ENCODE measurements at places on chromosomes 5 and 9.

GRCh38 chr5:175516933-175517823 lies 38.8 kb downstream of the SFXN1 start:
- DNase-seq = no peak

- DNase-seq = no peak
Observed at GRCh38 chr9:38482918-38483592, 58.8 kb upstream of the IGFBPL1 start.

DNA sequence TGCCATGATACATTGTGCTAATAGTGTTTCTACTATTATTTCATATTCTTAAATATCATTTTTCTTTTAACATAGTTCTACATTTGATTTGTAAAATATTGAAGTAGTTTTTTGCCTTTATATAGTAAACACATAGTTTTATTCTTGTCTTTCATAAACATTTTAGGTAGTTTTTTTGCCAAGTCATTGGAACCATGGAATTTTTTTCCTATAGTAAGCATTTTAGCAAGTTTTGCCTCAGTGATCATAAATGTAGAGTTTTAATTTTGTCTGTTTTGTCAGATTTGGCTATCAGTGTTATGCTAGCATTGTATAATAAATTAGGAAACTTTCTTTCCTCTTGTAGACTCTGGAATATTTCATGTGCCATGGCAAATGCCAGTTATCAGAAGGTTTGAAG lies 137.1 kb upstream of the LPAR1 start:
- no peak for DNase-seq

DNA sequence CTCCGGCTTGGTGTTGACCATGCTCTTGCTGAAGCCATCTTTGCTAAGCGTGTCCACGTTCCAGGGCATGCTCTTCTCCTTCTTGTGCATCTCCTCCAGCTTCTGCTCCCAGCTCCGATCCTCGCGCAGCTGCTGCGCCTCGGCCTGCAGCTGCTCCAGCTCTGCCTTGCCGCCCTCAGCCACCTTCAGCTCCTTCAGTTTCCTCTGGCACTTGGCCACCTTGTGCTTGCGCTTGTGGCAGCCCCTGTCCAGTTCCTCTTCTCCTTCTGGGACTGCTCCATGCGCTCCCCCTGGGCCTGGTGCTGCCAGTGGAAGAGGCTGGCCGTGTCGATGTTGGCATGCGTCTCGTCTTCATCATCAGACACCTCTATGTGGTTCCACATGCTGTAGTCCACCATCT lies 128.3 kb upstream of the CLINT1 start:
- no peak for DNase-seq

DNA sequence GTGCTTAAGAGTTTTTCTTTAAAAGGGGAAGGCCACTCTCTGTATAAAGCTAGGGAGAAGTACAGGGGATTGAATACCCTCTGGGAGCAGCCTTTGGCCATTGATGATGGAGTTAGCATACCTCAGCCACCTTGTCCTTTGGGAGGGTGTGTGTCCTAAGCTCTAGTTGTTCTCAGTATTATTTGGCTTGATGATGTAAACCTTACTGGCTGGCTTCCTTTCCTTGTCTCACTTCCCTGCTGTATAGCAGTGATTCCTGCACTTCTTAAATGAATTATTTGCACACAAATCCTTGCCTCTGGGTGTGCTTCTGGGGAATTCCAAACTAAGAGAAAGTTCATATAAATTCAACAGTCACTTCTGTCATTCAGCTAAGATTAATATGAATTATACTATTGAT lies 234.9 kb upstream of the RIOK2 start:
- no peak for DNase-seq

DNA sequence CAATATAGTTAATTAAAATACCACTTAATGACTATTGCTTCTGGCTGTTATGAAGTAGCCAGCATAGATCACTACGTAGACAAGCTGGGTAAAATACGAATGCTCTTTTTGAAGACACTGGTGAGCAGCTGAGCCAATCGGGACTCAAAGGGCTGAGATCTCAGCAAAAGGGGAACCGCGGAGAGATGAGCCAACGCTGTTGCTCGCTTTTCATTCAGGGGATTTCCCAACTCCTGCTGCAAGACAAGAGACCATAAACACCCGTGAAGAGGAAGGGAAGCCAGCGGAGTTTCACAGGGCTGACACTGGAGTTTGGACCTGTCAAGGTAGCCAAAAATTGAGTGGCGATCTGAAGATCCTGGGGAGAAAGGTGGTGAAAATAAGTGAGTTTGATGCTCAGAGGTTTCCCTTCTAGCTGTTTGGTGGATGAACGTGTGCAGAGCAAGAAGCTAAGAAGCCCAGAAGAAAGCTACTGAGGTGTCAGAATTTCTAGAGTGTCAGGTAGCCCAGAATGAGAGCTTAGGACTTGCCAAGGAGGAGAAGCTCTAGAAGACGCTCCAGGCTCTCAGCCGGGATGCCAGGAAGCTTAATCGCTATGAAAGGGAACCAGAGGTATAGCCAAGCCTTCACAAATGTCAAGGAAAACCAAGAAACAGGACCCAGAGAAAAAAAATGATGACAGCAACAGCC lies 79.6 kb upstream of the RNU6ATAC start:
- peak; percentile 44 for DNase-seq

- DNase-seq = no peak
Observed at GRCh38 chr9:16434526-16434925, 435.9 kb downstream of the BNC2 start.

DNA sequence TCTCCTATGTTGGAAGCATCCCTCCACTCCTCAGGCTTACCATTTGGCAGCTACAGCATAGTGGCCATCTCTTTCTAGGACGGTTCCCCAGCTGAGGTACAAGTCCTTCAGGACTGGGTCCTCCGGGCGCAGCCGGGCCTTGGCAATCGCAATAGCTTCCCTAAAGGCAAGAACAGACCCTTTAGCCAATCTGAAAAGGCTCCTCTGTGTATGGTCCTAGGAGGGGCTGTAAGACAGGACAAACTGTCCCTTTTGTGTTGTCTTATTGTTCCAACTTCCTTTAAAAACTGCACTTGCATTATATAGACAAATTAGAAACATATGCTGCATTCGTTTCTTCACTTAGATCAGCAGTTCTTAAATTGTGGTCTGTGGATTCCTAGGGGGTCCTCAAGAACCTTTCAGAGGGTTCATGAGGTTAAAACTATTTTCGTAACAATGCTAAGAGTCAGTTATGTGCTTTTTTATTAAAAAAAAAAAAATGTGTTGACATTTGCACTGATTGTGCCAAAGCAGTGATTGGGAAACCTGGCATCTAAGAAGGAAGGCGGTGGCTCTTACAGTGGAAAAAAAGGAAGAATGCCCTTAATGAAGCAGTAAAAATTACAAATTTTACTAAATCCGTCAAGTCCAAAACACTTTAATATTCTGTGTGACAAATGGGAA lies 38.7 kb downstream of the GEMIN5 start:
- no peak for DNase-seq

- no peak for DNase-seq
Observed at GRCh38 chr9:108724652-108725051, 131.1 kb downstream of the ACTL7B start.

DNA sequence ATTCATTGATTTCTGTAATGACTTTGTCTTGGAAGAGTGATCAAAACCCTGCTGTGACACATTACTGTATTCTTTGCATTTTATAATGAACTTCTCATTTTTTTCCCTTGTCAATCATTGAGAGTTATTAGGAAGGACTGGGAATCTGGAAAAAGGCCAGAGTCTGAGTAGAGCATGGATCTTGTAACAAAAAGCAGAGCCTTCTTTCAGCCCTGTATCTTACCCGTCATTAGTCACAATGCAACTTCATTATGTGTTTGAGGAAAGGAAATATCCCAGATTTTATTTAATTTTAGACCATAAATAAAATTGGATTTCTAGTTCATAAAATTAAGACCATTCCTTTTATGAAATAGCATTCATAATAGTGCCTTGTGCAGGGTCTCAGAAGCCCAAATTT lies 131.4 kb downstream of the ARHGEF28 start:
- DNase-seq = no peak

DNA sequence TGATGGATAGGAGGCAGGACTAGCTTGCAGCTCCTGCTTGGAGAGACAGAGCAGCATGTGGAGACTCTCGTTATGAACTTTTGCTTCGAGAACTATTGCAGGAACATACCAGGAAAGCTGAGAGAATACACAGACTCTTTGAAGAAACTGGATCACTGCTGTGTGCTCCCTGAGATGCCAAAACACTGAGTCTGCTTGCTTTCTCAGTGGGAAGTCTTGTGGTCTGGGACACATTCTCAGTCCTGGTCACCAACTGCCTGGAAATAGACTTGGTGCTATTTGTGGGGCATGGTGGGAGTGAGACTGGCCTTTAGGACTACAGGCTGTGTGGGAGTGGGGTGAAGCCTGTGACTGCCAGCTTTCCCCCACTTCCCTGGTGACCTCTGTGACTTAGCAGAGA lies 252.6 kb downstream of the MED10 start:
- no peak for DNase-seq

GRCh38 chr9:113536166-113536482 lies 72.6 kb downstream of the RGS3 start:
- no peak for DNase-seq
